Erythroblast (primary cell): ENCODE measurements at places on chromosomes 11 and 22.

DNA sequence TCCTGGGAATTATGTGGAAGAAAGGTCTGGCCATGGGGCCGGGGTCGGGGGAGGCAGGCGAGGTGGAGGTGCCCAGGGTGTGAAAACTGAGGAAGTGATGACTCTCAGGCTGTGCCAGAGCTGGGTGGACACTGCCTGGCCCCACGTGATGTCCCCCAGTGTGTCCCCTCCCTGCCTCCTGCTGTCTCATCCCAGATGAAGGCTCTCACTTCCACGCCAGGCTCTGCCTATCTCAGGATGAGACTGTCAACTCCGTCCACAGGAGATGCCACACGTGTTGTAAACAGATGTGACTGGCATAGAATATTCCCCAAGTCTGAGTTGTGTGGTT is 51.4 kb downstream of the RPS6KA4 start:
- DNase-seq, result no peak

GRCh38 chr22:20588092-20588842 is 80.9 kb downstream of the MED15 start:
- DNase-seq, result no peak

- DNase-seq, result no peak
These were observed 860.8 kb downstream of the TBC1D22A start for GRCh38 chr22:47623066-47623762.

DNA sequence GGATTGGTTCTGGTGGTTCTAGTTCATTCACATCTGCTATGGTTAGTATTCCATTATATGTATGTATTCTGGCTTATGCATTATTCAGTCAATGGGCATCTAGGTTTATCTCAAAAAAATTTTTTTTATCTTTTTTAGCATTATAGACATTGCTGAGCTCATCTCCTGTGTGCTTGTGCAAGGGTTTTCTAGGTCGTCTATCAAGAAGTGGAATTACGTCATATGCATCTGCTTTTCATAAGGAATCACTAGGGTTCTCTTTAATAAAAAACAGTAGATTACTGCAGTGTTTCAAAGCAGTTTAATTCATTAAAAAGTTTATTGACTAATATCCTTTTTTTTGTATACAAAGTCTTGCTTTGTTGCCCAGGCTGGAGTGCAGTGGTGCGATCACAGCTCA is 21.3 kb downstream of the TBC1D22A start:
- no peak for DNase-seq

GRCh38 chr11:47216121-47216798 is 1.5 kb downstream of the DDB2 start:
- peak; percentile 64 for DNase-seq

- no peak for DNase-seq
These were observed 82.7 kb downstream of the PGR start for GRCh38 chr11:101046947-101047346.

DNA sequence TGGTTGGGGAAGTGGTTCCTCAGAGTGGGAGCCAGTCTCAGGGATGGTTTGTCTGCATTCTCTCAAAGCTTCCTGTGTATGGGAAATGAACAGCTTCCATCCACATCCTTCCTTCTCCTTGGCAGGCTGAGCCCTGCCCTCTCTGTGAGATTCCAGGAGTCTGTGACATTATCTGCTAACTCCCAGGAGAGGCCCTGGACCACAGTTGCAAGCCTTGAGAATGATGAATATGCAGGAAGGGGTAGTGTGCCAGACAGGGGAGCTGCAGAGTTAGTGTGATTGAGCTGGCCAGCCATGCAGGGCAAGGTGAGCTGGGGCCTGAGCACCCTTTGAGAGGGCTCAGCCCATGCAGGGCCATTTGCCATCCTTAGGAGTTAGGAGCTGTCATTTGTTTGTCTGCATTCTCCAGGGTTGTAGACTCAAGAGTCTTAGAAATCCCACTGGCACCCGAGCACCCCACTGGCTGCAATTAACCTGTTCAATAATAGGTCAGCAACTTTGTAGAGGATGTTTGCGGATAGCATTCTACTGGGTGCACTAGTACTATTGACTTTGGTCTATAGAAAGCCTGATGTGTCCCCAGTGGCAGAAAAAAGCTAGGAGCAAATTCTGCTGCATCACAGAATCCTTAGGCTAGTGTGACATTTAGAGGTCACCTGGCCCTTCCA is 299.0 kb upstream of the CADM1 start:
- DNase-seq, result no peak

DNA sequence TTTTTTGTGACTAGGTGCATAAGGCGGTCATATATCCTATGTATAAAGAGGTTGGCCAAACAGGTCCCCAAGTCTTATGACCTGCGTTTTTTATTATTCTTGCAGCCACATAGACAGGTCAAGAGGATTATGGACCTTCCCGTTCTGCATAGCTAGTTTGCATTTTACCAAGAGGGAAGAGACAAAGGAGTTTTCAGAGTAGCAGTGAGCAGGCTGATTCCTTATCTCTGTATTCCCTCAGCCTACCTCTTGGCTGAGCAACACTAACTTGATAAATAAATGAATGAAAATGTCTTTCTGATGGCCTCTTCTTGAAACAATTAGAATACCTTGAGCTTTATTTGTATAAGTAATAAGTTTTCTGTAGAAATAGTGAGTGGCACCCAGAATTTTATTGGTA is 180.5 kb downstream of the WNT11 start:
- no peak for DNase-seq

- DNase-seq, result peak; percentile 74
These were observed 1.8 kb upstream of the PACS1 start for GRCh38 chr11:66068154-66068821.

DNA sequence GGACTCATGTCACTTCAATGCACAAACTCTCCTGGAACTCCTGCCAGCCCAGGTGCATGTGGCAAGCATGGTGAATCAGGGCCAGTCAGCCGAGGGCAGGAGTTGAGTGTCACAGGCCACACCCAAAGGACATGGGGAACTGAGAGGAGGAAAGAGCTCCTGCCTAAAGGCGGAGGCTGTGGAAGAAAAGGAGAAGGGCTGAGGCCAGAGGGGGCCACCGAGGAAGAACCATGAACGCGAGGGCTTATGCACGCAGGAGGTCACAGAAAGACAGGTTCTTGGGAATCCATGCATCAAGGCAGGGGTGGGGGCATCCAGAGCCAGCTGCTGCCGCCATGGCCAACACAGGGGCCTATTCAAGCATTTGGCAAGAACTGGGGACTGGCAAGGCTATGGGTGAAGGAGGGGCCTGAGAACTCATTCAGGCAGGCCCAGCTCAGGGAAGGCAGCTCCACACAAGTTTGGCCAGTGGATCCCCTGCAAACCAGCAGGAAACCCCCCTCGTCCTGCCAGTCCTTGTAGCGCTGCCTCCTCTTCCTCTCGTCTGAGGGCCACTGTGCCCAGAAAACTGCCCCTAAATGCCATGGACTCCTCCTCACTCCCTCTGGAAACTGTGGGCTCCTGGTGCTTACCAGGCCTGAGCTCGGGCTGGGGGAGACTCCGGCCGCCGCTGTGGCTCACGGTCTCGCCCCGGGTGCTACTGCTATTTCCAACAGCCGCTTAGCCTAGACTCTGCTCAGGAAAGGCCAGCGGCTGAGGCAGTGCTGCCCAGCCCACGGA is 15.4 kb downstream of the PPM1F start:
- no peak for DNase-seq

DNA sequence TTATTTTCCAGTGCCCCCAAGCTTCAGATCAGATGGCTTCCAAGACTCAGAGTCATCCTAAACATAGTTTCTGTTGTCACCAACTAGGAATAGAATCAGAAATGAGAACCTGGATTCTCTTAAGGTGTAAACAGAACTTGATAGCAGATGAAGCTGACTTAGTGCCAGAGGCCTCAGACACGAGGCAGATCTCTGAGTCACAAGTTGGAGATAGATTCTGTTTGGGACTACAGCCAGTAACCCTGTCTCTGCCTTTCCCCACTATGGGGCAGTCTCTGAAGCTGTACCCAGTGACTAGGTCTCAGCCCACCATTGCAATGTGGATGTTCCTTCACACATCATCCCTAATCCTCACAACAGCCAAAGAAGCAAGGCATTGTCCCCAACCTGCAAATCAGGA is 25.4 kb downstream of the NEU3 start:
- peak; percentile 69 for DNase-seq

DNA sequence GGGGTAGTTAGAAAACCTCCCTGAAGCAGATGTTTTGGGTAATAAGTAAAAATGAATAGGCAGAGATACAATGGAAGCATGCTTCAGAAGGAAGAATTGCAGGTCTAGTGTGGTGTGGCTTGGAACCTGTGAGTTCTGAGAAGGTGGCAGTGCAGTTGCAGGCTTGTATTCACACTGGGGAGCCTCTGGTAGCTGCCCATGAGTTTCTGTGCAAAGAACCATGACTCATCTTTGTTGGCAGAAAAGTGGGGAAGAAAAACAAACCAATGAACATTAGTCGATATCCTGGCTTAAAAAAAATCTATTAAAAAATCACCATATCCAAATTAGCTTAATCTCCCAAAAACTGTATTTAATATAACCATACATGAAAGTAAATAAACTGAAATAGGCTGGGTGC is 232.6 kb downstream of the FAT3 start:
- DNase-seq, result no peak

DNA sequence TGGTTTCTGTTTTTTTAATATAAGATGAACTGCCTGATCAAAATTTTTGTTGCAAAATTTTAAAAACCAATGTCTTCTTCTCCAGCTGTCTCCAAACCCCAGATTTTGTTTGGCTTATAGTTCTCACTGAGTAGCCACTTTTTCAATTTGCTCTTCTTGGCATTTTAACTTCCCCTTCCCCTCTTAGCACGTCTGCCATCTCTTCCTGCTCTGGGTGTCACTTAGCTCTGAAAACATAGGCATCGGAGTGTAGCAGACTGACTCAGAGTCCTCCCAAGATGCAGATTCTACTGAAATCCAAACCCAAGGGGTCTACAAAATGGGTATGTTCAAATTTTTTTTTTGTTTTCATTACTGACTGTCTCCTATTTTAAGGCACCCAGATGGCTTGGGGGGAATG is 270.3 kb upstream of the KIRREL3 start:
- no peak for DNase-seq

GRCh38 chr11:14022821-14023220 is 60.3 kb downstream of the SPON1 start:
- DNase-seq, result no peak

DNA sequence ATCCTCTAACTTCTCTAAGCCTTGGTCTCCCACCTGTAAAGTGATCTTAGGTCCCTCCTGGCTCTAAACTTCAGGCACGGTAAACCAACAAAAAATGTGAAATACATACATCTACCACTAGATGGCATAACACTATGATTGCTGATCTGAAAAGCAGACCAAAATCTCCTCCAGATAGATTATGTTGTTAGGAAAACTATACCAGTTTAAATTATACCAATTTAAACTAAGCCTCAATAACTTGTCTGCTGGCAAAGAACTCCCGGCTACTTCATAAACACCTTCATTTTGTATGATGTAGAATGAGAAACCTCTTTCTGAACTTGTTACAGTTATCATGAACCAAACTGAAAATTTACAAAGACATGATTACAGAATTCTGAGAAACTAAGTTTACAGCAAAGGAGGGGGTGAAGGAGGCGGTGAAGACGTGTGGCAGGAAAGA is 85.9 kb downstream of the SBF2 start:
- DNase-seq, result peak; percentile 69

- no peak for DNase-seq
These were observed 93.7 kb downstream of the PRR5L start for GRCh38 chr11:36389811-36390210.

DNA sequence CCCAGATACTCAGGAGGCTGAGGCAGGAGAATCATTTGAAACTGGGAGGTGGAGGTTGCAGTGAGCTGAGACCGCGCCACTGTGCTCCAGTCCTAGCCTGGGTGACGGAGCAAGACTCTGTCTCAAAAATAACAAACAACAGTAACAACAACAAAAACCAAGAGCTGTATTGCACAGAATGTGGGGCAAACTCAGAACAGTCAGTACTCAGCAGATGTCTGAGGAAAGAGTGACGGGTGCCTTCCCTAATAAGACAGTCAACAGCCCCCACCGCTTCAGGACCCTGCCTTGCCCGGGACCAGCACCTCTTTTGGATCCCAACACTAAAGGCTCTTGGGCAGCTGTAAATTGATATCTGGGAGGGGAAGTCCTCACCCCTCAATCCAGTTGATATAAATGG is 40.3 kb downstream of the RIBC2 start:
- no peak for DNase-seq

DNA sequence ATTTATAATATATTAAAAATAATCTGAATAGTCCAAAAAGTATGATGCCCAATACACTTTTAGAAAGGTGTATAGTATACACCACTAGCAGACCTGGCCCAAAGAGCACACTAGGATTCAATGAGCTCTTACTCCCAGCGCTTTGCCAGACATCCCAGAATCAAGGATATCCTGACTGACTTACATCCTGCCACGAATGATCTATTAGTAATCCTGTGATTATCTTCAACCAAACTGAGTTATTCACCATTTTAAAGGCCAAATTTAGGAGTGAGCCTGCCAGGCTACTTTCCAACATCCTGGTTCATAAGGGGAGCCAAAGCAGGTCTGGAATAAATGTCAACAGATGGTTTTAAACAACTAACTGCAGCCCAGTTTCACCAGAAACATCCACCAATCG is 60.8 kb upstream of the FAM181B start:
- no peak for DNase-seq

GRCh38 chr11:118304568-118305248 is at the start of gene CD3E:
Gene CD3E, plus strand, starts transcription at chr11:118304730. Its CDS starts 223 bp downstream, at chr11:118304953.
- no peak for DNase-seq

- DNase-seq, result no peak
These were observed 2.6 kb upstream of the CHKB start for GRCh38 chr22:50585238-50585637.

GRCh38 chr11:58286249-58286648 is 18.2 kb upstream of the OR10W1 start:
- DNase-seq, result peak; percentile 26

GRCh38 chr11:115766561-115766960 is 262.3 kb upstream of the CADM1 start:
- DNase-seq, result no peak

GRCh38 chr11:17831883-17832282 is 97.3 kb downstream of the KCNC1 start:
- no peak for DNase-seq

- peak; percentile 75 for DNase-seq
These were observed 3.7 kb downstream of the PDGFB start for GRCh38 chr22:39240831-39241793.

GRCh38 chr11:2867722-2868505 is 17.7 kb downstream of the CDKN1C start:
- peak; percentile 39 for DNase-seq

GRCh38 chr22:19721330-19722177 is 1.8 kb upstream of the GP1BB start:
- no peak for DNase-seq

DNA sequence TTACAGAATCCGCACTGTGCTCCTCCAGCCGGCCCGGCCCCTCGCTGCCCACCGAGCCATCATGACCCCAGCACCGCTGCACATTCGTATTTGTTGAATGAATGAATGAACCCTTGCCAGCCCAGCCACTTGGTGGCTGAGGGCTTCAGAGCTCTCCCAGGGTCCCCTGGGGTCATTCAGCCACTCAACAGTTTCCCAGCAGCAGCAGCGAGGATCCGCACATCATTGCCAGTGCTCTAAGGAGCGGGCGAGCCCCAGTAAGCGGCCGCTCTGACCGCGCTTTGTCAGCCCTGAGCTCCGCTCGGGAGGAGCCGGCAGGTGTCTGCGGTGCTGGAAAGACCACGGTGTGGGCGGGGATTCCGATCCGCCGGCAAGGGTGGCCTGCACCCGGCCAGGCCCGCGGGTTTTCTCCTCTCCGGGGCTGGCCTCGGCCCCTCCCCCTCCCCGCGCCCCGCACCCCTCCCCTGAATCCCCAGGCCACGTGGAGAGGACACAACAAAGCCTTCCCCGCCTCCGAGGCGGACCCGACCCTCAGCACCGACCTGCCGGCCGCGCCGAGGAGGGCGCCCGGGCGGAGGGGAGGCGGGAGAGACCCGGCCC is 563 bp downstream of the BID start:
- DNase-seq, result peak; percentile 46
